ENCODE measurements at places on chromosomes 2 and 18.

GRCh38 chr2:132463719-132464118, 47.1 kb downstream of the GPR39 start:
- DNase-seq: no peak

GRCh38 chr2:10873790-10874437, 37.8 kb upstream of the KCNF1 start:
- DNase-seq: no peak

GRCh38 chr2:4324531-4324930, 621.2 kb downstream of the DCDC2C start:
- no peak for DNase-seq

GRCh38 chr2:2699121-2699505, 368.0 kb upstream of the MYT1L start:
- DNase-seq: no peak

GRCh38 chr2:203440671-203441070, 94.4 kb downstream of the RAPH1 start:
- DNase-seq: no peak

- DNase-seq: no peak
These were observed 106.7 kb downstream of the XRCC5 start for GRCh38 chr2:216215658-216216390.

DNA sequence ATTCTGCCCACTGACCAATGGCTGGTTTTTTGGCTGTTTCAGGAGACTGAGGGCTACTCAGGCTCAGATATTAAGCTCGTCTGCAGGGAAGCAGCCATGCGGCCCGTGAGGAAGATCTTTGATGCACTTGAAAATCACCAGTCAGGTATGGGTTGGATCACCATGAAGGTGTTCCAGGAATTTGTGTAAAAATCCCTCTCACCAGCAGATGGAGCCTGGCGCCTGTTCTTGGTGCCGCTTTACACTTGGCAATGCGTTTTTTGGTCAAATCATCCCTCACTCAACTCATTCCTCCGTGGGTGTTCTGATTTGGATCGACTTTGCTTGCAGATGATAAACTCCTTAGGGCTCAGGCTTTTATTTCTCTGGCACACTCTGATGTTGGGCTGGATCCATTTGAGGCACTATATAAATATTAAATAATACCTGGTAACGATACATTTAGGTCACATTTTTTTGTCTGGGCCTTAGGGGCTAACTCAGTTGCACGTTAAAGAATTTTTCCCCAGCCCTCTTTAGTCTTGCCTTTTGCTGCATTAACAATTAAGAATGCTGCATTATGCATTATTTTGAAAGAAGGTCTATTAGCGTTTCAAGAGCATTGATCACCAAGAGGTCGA, 50.0 kb downstream of the HDHD2 start:
- DNase-seq: peak; percentile 25

DNA sequence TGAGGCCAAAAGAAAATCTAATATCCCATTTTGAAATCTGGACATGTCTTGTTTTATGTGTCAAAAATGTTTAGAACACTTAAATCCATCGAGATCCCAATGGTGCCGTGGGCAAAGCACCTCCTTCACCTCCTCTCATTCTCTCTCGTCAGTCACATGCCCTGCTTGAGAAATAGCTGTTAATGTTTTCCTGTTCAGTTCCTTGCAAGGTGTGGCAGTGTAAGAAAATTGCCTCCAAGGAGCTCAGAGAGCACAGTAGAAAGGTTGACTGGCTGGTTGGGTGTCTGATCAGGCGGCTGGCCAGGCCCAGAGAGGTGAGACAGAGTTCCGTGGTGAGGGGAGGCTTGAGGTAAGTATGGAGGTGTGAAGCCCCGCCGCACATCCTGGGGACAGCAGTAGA, 210.2 kb downstream of the TSN start:
- no peak for DNase-seq

DNA sequence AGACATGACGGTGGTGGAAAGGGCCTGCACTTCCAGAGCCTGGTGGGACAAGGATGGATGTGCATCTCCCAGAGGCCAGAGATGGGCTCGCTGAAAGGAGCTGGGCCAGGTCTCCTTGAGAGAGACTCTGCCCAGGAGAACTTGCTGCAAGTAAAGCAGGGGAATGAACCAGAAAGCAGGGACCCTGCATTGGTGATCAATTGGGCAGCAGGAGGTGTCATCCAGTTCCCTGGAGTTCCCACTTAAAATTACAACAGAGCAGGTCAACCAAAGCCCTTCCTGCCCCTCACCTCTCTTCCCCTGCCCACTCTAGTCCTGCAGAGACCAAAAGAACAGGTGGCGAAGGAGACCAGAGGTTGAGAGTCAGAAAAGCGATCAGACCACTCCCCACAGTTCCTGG, 69.7 kb upstream of the CAB39 start:
- no peak for DNase-seq

DNA sequence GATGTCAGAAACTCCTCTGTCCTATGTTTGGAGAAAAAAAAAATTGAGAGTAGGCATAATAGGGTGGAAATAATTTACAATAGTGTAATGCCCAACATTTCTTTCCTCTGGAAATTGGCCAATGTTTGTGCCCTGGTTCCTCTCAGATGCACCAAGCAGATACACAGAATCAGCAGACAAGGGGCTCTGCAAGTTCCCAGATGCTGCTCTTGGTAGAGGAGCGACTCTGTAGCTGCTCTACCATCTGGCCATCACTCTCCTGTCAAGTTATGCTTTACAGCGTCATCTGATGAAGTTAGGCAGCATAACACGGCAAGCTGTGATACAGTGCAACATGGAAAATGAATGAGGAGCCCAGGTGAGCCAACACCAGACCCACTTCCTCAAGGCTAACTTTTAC, 1.6 kb downstream of the DYTN start:
- no peak for DNase-seq

DNA sequence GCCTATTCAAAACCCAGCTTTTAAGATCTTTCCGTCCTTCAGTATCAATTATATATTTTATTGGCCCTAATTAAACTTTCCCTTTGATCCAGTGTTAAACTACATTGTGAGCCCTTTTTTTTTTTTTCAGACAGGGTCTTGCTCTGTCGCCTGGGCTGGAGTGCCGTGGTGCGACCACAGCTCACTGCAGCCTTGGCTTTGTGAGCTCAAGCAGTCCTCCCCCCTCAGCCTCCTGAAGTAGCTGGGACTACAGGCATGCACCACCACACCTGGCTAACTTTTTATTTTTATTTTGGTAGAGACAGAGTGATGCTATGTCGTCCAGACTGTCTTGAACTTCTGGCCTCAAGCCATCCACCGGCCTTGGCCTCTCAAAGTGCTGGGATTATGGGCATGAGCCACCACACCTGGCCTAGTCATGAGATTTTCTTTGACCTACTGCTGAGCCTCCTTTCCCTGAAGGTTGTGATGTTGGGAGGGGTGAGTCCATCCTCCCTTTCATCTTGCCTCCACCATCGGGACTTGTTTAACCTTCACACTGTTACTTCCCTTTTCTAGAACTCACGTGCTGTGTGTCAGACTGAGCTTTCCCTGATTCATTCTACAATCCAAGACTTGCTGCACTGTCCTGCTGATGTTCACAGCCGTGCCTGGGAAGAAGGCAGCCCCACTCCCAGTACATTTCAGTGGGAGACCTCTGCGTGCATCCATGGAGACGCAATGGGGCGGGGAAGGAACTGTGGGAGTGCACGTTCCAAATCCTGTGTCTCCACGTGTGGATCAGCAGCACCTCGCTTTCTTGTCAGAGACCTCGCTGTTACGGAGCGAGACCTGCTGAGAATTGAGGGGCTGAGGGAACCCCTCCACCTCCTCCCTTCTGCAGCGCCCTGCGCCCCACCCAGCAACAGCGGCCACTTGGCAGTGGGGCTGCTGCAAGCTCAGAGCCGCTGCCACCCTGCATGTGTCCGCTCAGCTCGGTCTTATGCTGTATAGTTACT, 10.8 kb downstream of the OXER1 start:
- DNase-seq: no peak

- no peak for DNase-seq
These were observed 37.6 kb downstream of the TGFBRAP1 start for GRCh38 chr2:105291981-105292380.

DNA sequence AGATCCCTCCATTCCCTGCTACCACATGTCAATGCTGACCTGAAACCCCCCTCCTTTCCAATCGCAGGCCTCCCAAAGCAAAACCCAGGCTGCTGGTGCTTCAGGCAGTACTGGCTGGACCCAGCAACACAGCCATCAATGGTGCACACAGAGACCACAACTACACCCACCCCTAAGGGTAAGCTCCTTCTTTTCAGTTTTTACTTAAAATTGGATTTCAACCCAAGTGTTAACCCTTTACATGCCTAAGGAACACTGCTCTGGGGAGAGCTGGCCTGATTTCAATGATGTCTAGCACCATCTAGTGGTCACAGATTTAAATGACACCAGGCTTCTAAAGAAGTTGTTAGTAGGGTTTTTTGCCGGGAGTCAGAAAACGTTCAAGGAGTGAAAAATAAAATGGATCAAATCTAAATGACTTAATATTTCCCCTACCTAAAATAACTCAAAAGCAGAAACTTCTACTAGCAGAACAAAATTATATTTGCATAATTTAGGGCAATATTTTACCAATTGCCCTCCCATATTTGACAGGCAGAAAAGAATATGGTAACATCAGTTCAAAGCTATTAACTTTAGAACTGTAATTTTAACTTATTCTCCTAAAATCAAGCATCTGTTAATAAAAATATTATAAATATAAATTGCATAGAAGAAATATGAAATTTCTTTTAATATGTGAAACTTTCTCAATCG, 24.6 kb downstream of the FECH start:
- DNase-seq: peak; percentile 54

DNA sequence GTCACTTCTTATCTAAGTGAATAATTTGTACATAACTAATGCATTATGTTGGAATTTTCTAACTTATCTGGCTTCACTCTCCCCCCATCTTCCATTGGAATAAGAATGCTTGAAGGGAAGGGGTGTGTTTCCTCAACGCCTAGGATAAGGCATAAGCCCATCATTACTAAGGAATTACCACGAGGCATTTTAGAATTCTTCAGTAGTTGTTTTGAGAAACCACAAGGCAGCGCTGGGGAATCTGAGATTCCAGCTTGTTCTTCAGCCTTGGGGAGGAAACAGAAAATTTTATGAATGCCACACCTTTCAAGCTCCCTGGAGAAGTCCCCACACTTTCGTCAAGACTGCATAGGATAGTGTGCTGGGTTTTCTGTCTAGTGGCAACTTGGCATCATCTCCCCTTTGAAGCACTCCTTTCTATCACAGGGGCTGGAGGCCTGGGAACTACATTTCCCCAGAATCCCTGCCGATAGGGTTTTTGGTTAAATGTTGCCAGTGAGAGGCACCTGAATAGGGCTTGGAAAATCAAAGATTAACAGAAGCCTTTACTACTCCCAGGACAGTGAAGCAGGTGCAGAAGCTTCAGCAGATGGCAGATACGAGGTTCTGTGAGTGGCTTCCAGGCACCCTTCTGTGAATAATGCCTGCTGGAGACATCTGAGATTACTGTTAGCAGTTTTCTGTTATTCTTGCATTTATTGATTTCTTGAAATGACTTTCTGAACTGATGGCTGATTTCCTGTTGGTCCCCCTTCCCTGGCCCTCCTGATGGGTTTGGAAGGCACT, 192.7 kb upstream of the REV1 start:
- no peak for DNase-seq

DNA sequence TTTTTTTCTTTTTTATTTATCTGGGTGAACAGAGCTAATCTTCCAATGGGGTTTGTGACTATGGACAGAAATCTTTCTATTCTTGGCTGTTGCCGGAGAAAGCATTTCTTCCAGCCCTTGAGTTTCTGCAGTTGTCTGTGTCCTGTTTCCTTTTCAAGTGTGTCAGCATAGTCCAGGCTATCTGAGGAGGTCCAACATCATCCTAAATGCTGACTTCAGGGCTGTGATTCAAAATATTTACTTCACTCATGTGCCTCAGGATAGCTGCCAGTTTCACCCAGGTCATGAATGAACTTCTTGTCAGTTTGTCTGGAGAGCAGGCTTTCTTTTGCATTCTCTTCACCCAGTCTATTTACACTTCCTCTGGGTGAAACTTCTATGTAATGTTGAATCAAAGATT, 27.9 kb downstream of the ITGAV start:
- DNase-seq: no peak

- DNase-seq: no peak
These were observed 126.2 kb downstream of the NAT8 start for GRCh38 chr2:73516033-73516432.

GRCh38 chr2:48849770-48850169, 94.2 kb upstream of the LHCGR start:
- DNase-seq: no peak

GRCh38 chr2:151374436-151374835, 17.0 kb downstream of the TNFAIP6 start:
- DNase-seq: no peak

DNA sequence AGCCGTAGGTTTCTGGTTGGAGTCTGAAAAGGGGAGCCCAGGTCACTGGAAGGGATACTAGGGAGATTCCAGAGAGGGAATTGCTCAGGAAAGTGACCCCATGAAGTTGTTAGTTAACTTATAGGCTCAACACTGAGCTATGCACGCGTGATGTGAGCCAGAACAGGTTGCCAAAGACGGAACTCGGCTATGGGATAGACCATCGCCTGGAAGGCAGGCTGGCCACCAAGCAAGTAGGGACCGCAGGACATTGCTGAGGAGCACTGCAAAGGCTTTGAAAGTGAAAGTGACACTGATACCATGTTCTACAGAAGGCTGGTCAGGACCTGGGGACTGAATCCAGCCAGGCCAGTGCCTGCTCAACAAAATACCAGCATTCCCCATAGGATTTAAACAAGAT, 7.3 kb downstream of the FARP2 start:
- DNase-seq: no peak

DNA sequence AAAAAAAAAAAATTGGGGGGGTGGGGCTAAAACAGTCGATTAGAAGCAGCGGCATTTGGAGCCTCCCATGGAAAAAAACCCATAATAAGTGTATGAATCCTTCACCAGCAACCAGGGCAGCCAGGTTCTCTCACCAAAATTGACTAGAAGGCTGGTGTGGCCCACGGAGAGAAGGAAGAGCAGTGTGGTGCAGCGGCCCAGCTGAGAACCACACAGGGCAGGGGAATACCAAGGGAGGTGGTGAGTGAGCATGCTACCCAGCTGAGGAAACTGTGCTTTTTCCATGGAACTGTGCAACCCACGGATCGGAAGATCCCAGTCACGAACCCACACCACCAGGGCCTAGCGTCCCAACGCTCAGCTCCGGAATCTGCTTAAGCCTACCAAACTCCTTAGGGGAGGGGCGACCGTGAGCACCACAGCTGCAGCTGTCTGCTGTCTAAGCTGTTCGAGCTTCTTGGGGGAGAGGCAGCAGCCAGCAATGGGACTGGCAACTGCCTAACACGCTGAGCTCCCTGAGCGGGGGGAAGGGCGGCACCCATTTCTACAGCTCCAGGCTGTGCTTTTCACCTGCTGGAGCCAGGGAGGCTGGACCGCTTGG, 1037.2 kb upstream of the ACVR2A start:
- no peak for DNase-seq

All from GM19239 (cell line).